ENCODE measurements at places on chromosomes 6 and 20. TPM values are rescaled to one million over a fixed set of nuclear protein-coding genes. Genes with fewer than 3 reads are reported as not detected.
A peak's percentile ranks its signal among the peaks of the same experiment; 100 is the strongest.

Gene WFDC12
- 1.1 TPM for total RNA-seq

Gene TINAG
- 0.20 TPM for total RNA-seq

Gene PNLDC1
- 0.30 TPM for total RNA-seq

Gene MCHR2
- not detected for total RNA-seq

- DNase-seq, result no peak
These were observed 52.5 kb upstream of the CHD6 start for GRCh38 chr20:41670631-41671030.

DNA sequence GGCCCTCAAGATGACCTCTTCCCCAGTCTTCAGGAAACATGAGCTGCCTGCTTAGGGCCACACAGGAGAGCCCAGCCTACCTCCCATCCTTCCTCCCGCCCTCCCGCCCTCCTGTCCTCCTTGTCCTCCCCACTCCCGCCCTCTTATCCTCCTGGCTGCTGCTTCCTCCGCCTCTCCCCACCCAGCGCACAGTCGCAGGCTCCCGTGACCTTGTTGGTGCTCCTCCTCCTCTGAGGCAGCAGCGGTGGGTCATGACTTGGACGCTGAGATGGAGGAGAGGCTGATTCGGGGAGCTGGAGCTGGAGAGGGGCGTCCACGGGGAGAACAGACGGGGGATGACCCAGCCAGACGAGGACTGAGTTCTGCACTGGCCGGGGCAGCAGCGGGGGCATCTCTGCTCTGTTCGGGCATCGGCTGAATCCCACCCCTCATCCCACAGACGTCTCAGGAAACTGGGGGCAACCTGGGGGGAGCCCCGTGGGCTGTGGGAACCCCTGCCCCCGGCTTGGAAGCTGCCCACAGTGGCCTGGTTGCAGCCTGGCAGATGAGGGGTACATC is 32.4 kb downstream of the CHRNA4 start:
- no peak for DNase-seq

- no peak for DNase-seq
These were observed 188.2 kb upstream of the PREP start for GRCh38 chr6:105591053-105591452.

DNA sequence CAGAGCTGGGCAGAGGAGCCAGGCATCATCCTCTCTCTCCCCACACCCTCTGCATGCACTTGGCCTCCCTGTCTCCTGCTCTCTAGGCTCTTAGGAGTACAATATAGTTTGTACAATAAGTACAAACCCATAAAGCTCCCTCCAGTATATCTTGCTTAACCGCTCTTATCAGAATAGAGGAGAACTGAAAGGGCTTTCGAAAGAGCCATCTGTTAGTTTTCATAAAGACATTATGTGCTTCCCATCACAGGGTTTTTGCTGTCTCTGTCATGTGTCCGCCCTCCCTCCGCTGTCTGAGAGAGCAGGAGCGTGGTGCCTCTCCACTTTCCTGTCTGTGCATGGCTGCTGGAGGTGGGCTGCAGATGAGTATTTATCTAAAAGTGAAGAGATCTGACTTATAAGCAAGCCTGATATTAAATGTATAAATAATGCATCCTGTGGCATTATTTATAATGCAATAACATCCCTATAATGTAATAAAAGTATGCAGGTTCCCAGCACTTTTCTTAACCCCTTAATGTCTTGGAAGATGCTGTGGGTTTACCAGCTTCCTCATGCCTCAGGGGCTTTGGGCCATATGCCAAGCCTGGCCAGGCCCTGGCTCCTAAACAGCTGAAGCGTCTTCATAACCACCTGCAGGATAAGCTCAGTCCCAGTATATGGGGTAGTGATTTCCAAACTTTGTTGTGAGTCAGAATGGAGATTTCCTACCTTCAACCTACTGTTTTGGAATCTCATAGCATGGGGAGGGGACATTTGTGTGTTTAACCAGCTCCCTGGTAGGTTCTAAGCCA is 297.1 kb downstream of the DHX35 start:
- DNase-seq, result no peak

DNA sequence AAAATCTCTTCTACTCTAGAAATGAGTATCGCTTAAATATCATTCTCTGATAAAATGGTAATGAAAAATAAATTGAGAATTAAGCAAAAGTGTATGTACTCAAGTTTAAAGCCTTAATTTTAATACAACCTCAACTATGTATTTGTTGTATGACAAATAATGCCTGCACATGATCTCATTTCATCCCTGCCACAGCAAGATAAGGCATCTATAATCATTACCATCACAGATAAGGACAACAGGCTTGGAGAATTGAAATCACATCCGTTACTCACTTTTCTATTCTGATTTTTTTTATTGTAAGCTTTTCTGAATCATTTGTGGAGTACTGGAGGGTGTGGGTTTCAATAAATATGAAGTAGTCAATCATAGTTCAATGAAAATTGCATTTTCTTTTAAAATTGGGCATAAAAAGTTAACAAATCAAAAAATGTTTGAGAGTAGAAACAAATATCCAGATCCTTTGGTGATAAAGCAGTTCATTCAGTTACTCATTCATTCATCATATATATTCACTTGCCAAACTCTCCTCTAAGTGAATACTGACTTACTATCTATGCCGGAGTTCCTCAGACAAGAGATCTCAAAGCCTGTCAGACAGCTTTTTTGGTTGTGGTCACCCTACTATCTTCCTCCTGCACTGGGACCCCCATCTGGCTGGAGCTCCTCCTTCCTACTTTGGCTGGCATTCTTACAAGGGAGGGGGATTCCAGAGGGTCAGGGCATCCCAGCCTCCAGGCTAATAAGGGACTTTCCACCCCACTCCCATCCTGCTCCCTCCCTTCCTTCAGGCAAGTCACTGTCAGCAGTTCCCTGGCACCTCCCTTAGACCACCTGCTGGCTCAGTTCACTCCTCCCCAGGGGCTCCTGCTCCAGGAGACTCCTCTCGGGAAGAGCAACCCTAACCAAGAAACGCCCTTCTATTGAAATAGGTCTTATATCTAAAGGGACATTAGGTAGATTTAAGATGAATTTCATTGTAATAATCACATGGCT is 118.6 kb downstream of the OGFRL1 start:
- no peak for DNase-seq

DNA sequence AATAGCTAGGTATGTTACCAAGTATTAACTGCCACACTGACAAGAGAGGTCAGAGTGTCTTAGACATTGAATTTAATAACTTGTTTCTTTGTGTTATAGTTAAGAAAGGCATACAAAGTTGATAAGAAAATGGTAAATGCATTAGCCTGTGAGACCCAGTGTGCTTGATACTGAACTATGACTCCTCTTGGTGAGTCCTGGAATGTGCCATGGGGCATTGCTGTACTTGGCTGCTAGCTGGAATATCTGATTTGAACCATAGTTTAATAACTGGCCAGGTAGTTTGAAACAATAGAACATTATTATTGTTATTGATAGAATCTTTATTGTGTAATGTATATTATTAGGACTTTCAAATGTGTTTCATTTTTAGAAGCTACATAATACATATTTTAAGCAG is 70.0 kb downstream of the ZFAND3 start:
- DNase-seq, result no peak

- DNase-seq, result no peak
These were observed 7.2 kb downstream of the PEX3 start for GRCh38 chr6:143457563-143458359.

GRCh38 chr20:699811-700338 is 24.3 kb upstream of the SCRT2 start:
- DNase-seq, result no peak

DNA sequence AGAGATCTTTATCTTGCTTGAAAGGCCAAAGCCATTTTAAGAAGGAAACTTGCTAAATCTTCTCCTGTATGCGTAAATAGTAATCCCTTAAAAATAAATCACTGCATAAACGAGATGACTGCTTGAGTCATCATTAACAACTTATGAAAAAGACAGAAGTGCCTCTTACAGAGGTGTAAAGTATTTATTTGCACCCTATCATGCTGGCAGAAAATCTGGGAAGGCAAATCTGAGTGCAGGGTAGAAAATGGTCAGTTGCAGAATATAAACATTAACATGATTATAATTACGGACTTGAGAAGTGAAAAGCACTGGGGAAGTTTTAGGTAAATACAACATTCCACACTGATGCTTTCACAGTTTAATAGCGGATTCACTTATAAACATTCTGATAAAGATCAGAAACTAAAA is 67.5 kb upstream of the FBXO30 start:
- no peak for DNase-seq

DNA sequence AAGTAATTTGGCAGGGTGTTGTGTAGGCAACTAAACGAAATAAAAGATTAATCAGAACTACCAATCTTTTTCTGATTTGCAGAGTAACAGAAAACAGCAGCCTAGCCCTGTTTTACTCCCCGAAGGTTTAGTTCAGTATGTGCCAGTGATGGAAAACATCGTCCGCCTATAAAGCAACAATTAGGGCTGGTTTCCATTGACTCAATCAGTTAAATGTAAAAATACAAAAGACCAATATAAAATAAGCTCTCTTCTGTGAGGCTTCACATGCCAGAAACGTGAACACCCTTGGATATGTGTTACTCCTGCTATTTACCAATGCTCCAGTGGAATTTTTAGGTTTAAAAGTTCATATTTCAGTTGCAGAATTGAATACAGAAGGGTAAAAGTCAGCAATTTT is 210.5 kb upstream of the RSPO3 start:
- DNase-seq, result peak; percentile 47

GRCh38 chr6:28207510-28208110 is 17.5 kb upstream of the ZSCAN9 start:
- no peak for DNase-seq

- no peak for DNase-seq
These were observed 149.7 kb upstream of the ENPP5 start for GRCh38 chr6:46320505-46320904.

GRCh38 chr6:4816904-4817303 is 40.7 kb downstream of the CDYL start:
- no peak for DNase-seq

- DNase-seq, result no peak
These were observed 954.7 kb upstream of the ADGRB3 start for GRCh38 chr6:67680297-67680932.

GRCh38 chr6:108164815-108165706 is 761 bp upstream of the NR2E1 start:
- no peak for DNase-seq

DNA sequence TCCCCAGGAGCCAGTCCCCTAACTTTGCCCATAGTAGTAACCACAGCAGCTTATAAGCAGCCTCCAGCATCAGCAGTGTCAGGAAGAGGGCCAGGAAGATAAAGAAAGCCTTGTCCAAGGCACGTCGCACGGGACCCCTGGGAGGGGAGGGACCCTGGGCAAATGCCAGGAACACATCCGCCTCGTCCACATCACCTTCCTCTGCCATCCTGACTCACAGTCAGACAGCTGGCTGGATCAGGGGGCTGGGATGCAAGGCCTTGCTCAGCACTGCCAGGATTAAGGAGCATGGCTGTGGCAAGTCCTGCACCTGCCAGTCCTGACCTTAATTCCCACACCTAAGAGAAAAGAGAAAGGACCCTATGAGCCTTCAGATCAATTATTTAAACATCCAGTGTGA is 11.5 kb upstream of the ZBTB22 start:
- no peak for DNase-seq

DNA sequence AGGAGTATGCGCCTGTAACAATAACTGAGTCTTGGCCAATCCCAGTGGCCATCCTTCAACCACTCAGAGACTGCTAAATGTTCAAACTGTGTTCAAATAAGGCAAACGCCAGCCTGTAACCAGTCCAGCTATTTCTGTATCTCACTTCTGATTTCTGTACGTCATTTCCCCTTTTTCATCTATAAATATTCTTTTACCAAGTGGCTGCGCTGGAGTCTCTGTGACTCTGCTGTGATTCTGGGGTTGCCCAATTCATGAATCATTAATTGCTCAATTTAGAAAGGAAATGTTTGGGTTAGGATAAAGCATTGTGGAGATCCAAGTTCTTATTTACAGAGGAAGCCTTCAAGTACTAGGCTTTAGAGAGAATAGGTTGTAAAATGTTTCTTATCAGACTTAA is 89.8 kb upstream of the UST start:
- DNase-seq, result no peak

DNA sequence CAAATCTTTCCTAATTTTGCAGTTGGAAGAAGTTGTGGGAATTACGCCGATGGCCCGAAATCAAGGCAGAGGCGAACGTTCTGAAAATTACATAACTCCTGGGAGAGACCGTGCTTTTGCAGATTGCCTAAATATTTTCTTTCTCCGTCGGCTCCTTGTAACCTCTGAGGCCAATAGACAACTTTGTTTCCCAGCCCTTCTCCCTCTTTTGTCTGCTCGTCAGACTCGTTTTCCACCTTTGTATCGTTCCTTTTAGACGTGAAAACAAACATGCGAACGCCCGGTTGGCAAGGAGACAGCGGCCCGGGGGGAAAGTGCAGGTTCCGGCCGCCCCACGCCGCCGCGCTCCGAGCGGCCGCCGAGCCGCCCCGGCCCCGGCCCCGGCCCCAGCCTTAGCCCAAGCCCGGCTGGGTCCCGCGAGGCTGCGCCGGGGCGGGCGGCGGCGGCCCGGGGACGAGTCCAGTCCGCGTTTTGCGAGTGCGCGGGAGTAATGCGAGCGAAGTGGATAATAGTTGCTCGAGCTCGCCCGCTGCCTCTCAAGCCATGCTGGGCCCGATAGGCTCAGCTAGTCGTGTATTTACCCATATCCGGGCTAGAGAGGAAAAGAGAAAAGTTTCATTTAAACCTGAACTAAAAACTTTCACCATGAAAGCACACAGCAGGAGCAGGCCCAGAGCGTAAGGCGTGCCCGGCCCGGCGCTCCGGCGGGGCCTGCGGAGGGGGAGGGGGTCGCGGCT is at the start of gene ARID1B:
Gene ARID1B (plus strand): TSS at position 539 of the 737 bp plus-strand sequence. CDS start 303 bp downstream, outside the sequence.
- DNase-seq, result peak; percentile 75

- DNase-seq, result peak; percentile 20
These were observed 237.5 kb downstream of the CD83 start for GRCh38 chr6:14354919-14355572.

DNA sequence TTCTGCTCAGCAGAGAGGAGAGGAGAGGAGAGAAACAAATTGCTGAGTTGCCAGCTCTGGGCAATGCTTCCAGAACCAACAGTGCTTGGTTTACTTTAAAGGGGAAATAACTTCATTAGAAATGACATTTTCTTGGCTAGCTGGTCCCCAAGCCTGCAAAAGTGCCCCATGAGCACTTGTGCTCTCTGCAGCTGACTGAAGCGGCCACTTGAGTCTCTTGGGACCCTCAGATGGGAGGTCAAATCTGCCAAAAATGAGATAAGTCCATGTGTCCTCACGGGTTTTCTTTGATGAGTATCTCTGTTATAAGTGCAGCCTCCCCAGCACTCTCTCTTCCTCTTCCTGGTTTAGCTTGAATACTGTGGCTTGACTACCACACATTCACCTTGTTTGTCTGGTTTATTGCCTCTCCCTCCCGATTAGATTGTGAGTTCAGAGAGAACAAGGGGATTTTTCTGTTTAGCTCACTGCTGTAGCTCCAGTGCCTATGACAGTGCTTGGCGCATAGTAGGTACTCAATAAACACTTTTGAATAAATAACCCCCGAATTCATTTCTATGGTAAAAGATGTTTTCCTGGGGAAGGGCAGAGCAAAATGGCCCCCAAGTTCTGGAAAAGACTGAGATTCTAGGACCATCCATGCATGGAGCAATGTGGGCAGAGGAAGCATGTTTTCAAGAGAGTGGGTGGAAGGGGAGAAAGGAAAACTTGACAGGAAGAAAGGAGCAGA is 7.0 kb upstream of the RIN2 start:
- DNase-seq, result no peak

- DNase-seq, result peak; percentile 18
These were observed 7.3 kb upstream of the COL9A1 start for GRCh38 chr6:70310063-70310694.

- no peak for DNase-seq
These were observed 34.8 kb downstream of the MDFI start for GRCh38 chr6:41672816-41673703.

GRCh38 chr6:7106215-7106751 is 1.5 kb upstream of the RREB1 start:
- DNase-seq, result no peak
